ENCODE measurements at places on chromosomes 12 and 14.

DNA sequence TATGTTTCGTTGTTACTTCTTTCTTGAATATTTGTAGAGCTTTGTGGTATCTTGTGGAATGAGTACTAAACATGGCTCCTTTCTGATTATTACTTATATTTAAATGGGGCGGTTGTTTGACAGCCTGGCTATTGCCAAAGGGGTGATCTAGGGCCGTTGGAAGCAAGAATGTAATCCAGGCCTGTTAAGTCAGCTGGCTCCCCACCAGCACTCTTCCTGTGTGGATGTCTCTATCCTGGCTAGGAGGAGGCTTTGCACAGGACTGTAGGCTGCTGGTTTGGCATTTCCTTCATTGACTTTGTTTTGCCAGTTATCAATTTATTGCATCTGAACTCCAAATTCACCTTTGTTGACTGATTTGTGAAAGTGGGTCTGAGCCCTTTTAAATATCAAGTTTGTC is 5.6 kb downstream of the FAM234B start:
- no peak for DNase-seq

DNA sequence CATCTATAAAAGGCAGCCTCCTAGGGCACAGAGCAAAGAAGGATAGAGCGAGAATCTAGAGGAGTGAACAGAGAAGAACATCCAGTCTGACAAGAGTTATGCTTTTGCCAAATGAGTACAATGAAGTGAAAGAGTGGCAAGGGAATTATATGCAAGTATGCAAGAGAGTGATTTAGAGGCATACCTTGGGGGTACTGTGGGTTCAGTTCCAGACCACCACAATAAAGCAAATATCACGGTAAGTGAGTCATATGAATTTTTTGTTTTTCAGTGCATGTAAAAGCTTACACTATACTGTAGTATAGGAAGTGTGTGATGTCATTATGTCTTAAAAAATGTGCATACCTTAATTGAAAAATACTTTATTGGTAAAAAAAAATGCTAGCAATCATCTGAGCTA is 101.4 kb downstream of the SLC38A1 start:
- DNase-seq, result no peak

- DNase-seq, result no peak
Observed at GRCh38 chr12:102806592-102806991, 110.5 kb downstream of the PAH start.

DNA sequence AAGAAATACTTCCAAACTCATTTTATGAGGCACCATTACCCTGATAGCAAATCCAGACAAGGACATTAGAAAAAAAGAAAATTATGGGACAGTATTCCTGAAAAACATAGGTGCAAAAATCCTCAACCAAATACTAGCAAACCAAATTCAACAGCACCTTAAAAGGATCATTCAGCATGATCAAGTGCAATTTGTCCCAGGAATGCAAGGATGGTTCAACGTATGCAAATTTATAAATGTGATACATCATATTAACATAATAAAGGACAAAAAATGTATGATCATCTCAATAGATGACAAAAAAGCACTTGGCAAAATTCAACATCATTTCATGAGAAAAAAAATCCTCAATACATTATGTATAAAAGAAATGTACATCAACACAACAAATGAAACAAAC is 162.9 kb downstream of the DUSP6 start:
- DNase-seq, result no peak

DNA sequence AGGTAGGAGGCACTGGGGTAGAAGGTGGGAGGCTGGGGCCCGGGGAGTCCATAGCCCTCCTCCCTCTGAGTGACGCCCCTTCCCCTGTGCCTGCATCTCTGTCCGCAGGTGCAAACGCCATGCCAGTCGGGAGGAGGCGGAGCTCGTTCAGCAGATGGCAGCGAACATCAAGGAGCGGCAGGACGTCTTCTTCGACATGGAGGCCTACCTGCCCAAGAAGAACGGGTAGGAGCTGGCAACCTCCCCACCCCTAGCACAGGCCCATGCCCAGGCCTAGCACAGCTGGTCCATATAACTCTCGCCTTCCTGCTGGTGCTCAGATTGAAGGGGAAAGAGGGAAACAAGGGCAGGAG is 35.6 kb downstream of the TMEM120B start:
- no peak for DNase-seq

GRCh38 chr12:23039834-23040233 is 414.9 kb downstream of the ETNK1 start:
- DNase-seq, result no peak

GRCh38 chr12:52010692-52011601 is 4.2 kb downstream of the TAMALIN start:
- no peak for DNase-seq

- DNase-seq, result no peak
Observed at GRCh38 chr14:36915081-36915480, 253.4 kb downstream of the PAX9 start.

- DNase-seq, result no peak
Observed at GRCh38 chr14:72970058-72970630, 43.9 kb downstream of the DCAF4 start.

- DNase-seq, result no peak
Observed at GRCh38 chr12:127143020-127143419, 1124.0 kb upstream of the TMEM132C start.

DNA sequence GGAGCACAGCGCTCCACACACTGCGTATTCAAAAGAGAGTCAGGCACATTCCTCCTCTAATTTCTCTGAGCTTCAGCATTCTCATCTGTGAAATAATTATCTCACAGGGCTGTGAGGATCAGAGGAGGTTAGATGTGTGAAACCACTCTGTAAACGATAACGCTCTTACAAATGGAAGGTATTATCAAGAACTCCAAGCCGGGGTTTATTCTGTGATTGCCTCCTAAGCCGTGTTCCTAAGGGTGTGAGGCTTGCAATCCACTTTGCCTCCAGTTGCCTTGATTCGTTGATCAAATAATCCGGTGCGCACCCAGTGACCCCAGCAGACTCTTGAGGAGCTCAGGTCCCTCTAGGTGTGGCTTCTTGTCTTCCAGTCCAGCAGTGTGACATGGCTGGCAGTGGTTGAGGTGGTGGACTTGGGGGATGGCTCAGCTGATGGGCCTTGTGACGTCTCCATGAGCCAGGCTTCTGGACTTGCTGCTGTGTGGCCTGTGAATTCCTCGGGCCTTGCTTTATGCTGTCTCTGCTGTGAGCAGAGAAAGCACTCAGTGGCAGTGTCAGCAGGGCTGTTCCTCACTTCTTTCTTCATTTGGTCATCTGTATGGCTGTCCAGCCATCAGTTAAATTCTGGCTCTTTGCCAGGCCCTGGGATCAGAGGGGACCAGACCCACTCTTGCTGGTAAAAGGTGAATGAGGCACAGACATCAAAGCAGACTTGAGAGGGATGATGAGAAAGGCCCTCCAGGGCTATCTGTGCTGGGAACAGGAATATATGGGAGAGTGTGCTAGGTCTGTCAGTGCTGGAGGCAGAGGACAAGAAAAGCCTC is 71.0 kb downstream of the SLC25A47 start:
- no peak for DNase-seq
